ENCODE measurements at places on chromosomes 7 and 10.

DNA sequence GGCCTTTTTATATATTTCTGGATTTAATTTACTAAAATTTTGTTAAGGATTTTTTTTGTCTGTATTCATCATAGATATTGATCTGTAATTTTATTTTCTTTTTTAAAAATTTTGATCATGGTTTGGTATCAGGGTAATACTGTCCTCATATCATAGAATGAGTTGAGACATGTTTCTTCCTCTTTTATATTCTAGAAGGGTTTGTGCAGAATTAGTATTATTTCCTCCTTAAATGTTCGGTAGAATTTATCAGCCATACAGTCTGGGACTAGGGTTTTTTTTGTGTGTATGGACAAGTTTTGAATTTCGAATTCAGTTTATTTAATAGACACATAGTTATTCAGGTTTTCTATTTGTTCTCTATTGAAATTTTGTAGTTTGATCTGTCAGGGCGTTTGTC lies 54.0 kb downstream of the SHOC2 start:
- no peak for DNase-seq

DNA sequence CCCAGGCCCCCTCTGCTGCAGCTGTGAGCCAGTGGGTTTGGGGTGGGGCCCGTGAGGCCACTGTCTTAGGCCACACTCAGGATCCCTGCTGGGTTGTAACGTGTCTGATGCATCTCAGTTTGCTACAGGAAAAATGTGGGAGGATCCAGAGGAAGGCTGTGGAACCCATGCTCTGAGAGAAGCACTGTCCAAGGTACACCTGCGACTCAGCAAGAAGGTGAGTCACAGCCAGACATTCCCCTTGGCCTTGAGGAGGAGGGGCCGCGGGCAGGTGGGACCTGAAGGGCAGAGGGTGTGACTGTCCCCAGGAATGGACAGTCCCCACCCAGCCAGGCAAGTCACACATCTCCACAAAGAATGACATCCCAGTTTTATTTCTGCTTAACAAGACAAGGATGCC lies 27.8 kb upstream of the C10orf120 start:
- no peak for DNase-seq

GRCh38 chr7:38160003-38160571 lies 18.0 kb upstream of the STARD3NL start:
- no peak for DNase-seq

DNA sequence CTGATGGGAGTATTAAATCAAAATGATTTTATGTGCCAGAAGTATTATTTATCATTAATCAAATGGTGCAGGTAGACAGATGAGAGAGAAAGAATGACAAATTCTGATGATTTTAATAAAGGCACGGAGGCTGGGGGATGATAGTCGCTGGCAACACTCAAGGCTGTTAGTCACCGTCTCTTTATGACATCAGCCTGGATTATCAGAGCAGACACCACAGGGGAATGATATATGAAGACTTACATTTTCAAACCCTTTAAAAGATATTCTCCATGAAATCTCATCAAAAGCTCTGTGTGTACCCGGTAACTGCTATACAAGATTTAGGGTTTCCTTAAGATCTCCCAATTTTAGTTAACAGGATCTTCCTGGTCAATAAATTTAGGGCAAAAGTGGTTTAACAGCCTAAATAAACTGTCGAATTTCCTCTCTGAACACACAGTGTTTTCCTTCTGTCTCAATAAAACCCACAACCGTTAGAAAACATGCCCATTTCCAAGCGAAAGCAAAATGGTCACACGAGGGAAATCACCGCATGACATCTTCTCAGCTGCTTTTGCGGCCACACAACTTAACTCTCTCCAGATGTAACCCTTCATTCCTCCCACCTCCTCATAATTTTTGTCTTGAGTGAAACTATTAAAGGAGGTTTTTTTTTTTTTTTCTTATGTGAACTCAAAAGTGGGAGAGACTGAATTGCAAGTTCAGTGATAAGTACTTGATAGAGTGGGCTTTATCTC lies 133.2 kb upstream of the FAM171A1 start:
- no peak for DNase-seq

DNA sequence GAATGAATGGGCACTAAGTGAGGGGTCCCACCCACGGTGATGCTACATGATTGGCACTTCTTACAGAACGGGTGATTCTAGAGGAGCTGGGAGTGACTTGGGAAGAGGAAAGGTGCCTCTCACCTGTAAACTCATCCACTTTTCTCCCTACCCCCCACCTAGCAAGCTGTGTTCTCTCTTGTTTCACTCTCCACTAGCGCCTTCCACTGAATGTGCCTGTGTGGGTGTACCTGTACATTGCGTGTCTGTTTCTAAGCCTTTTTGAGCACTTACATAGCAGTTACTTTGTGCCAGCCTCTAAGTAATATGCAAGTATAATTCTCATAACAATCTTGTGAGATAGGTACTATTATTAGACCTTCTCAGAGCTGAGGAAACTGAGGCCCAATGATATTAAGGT lies 133.7 kb upstream of the AGK start:
- no peak for DNase-seq

GRCh38 chr10:63712717-63713115 lies 191.5 kb downstream of the REEP3 start:
- DNase-seq: no peak

DNA sequence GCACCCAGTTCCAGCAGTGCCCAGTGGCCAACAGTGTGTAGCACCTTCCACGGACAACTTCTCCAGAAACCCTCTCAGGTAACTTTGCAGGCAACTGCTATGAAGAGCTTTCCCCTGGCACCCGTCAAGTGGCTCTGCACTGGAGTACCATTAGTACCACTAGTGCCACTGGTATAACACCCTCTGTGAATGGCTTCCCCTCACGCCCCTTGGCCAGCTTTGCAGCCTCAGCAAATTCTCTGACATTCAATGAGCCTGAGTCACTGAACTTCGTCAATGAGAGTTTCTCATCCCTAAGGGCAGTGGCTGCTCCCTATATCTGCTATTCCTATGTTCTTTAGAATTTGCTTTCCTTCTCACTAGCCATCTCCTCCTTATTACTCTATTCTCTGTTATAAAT lies 7.6 kb upstream of the HERPUD2 start:
- no peak for DNase-seq

DNA sequence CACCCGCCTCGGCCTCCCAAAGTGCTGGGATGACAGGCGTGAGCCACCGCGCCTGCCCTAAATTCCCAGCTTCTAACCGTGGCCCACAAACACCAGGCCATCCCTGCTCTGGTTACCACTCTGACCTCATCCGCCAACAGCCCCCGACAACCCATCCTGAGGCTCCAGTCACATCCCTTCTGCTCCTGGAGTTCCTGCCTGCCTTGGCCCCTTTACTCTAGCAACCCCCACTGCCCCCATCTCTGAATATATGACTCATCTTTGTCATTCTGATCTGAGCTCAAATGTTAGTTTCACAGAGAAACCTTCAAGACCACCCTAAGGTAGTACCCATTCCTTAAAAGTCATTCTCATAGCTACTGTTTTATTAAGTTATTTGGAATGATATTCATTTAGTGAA lies 26.6 kb downstream of the RHEB start:
- no peak for DNase-seq

- peak; percentile 68 for DNase-seq
Observed at GRCh38 chr7:5694912-5695726, 86.3 kb downstream of the RNF216 start.

GRCh38 chr7:51611937-51612336 lies 295.3 kb upstream of the COBL start:
- no peak for DNase-seq

DNA sequence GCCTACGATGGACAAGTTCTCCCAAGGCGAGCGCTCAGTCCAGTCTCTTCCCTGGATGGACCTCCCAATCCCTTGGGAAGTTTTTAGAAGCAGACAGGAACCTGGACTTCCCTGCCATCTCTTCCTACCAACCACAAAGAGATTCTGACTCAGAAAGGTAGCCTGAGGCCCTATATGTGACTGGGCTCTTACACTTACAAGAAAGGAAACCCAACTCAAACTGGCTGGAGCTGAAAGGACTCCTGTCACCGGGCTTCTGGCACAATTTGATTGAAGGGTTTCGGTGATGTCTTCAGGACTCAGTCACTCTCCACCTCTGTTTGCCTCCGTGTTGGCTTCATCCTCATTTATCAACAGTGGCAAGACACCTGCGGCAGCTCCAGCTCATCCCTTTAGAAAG lies 3.7 kb upstream of the COL13A1 start:
- DNase-seq: no peak

DNA sequence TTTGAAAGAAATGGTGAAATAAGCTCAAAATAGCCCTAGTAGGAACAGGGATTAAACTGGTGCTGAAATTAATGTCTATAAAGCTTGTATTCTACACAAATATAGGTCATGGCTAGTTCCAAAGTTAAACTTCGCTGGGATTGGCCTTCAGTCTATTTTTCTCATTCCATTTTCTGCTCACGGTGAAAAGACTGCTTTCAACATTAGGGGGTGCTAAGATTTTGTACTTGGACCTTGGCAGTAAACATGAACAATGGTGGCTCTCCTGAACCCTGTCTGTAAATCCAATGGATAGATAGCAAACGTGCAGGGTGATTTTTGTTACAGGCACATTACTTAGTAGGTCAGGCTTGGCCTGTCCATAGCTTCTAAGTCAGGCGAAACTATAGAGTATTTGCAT lies 36.0 kb upstream of the RSU1 start:
- no peak for DNase-seq

DNA sequence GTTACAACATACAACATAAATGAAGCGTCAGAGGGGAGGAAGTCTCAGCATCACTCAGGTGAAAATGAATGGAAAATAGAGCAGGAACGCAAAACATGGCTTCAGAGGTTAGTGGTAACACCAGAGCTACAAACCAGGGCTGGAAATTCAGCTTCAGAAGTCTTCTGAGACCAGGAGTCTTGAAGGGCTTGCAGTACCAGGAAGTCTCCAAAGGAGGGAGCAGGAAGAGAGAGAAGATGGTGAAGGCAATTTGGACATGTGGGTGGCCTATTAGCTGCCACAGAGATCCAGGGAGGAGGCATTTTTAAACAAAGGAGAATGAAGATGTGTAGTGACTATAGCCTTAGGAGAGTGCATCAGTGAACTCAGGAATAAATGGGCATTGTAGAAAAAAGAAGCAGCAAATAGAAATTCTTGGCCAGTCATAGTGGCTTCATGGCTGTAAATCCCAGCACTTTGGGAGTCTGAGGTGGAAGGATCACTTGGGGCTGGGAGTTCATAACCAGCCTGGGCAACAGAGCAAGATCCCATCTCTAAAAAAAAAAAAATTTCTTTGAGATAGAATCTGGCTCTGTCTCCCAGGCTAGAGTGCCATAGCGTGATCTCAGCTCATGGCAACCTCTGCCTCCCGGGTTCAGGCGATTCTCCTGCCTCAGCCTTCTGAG lies 9.3 kb upstream of the TET1 start:
- DNase-seq: no peak

- DNase-seq: no peak
Observed at GRCh38 chr7:107355616-107356015, 114.2 kb upstream of the GPR22 start.

DNA sequence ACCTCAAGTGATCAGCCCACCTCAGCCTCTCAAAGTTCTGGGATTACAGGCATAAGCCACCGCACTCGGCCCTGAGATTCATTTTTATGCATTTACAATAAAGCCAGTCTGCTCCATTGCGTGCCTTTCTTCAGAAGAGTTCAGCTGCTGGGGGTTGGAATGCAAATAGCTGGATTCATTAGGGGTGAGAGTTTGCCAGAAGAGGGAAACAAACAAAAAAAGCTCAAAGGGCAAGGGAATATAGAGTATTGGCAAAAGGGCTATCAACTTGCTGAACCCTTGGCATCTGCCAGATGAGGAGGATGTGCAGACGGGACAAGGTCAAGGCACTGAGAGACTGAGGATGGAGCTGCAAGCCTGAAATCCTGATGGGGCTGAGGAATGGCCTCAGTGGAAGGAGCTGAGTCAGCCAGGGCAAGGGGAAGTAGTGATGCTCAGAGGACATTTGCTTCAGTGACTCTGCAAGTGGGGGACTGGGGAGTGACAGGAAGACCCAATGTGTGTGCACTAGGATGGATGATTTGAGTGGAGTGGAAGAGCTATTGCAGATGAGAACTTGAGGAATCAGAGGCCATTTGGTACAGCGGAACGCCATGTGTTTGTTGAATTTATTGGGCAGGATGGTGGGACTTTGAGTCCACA lies 75.0 kb upstream of the ARMC3 start:
- no peak for DNase-seq
